Activated CD4-positive, alpha-beta T cell treated with anti-CD3 and anti-CD28 coated beads for 36 hours (primary cell): ENCODE measurements at places on chromosomes 3 and 15.

DNA sequence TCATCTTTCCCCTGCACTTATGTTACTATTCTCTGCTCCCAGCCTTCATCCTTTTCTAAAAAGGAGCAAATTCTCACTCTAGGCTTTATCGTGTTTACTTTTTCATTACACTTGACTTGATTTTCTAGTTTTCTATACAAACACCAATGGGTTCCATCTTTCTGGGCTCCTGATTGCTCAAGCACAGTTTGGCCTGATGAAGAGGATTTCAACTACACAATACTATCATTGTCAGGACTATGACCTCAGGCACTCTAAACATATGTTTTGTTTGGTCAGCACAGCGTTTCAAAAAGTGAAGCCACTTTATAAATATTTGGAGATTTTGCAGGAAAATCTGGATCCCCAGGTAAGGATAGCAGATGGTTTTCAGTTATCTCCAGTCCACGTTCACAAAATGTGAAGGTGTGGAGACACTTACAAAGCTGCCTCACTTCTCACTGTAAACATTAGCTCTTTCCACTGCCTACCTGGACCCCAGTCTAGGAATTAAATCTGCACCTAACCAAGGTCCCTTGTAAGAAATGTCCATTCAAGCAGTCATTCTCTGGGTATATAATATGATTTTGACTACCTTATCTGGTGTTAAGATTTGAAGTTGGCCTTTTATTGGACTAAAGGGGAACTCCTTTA lies 86.2 kb downstream of the TGFBR2 start:
- no peak for DNase-seq

- no peak for DNase-seq
Measured at GRCh38 chr3:194293546-194294198, 57.5 kb downstream of the CPN2 start.

DNA sequence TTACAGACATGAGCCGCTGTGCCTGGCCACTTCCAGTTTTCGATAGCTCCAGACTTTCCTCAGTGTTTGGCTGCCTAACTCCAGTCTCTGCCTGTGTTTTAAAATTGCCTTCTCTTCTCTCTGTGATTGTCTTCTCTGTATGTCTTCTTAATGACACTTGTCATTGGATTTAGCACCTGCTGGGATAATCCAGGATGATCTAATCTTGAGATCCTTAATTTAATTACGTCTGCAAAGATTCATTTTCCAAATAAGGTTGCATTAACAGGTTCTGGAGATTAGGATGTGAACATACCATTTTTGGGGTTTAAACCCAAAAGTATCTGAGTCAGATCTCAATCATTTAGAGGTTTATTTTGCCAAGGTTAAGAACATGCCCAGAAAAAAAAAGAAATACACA lies 222.2 kb upstream of the PDZRN3 start:
- DNase-seq, result no peak

DNA sequence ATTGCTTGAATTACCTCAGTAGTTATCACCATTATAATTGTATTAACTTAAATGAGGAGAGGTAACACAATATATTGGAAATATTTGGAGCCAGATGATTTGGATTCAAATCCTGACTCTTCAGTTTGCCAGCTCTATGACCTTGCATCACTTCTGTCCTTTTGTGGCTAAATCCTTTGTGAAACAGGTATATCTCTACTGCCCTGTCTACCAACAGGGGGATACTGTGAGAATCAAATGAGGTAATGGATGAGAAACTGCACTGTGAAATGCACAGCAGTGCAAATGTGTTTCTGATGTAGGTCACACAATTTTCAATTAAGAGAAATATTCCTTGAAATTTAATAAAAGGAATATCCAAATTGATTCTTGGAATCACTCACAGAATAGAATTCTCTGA lies 58.8 kb downstream of the CCDC54 start:
- no peak for DNase-seq

DNA sequence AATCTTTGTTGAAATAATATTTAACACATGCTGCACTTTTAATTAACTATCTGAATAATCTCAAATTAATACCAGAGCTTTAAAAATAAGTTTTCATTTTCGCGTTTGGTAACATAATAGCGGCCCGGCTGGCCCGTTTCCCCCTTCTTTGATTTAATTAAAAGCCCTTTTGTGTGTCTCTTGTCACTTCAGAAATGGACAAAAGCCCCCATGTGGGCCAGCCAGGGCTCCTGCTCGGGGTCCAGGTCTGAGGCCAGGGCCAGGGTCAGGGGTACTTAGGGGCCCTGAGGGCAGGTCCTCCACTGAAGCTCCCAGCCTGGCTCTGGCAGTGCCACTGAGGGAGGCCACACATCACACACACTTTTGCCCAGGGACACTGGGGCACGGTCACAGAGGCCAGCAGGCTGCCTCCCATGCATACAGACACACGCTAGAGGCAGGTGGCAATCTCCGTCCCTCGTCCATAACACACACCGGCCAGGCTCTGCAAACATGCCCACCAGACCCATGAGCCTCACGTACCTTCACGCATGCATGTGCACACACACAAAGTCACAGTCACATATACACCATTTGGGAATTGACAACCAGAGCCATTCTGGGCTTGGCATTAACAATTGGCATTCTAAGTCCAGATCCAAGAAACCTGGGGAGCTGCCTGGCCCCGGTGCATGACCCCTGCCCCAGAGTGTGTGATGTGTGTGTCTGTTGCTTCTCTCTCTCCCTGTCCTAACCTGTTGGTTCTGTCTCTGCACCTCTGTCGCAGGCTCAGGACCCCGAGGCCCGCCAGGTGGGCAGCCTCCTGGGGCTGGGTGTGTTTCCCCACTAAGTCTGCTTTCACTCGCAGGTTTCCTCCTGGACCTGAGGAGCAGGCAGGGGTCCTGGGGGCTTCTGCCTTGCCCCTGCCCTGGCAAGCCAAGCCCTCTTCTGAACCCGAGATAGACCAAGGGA lies 38.5 kb downstream of the DNAJB8 start:
- DNase-seq, result no peak

DNA sequence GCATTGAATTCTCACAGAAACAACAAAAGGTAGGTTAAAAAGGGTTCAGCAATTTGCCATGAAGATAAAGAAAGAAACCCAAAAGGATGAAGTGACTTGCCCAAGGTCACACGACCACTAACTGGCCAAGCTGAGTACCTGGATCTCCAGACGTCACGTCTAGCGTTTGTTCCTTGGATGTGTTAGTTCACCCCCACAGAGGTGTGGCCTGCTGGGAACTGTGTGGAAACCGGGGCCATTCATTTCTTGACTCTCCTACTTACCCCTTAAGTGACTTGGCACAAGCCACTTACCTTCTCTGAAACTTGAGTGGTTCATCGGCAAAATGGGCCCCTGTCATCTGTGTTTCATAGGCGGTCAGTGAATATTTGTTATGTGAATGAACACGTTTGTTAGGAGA lies 244.3 kb upstream of the SLCO3A1 start:
- DNase-seq, result no peak

- no peak for DNase-seq
Measured at GRCh38 chr15:77180757-77181156, 109.8 kb upstream of the TSPAN3 start.

- DNase-seq, result peak; percentile 36
Measured at GRCh38 chr3:133494469-133494868, 79.0 kb upstream of the CDV3 start.

DNA sequence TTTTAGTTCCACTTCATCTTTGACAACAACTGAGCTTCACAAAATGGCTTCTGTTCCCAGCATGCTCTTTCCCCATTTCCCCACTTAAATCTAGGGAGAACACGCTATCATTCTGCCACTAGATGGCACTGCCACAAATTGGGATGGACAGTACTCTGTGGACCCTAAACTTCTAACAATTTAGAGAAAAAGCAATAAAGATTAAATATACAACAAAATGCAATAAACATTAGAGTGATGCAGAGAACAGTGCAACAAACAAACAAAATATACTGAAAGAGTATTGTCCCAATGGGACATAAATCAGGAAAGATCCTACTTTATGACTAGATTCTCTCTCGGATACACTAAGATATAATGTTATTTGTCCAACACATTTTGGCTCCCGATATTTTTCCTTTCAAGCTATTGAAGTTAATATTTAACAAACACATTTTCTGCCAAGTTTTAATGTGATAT lies 169.7 kb upstream of the TMCO5A start:
- peak; percentile 48 for DNase-seq

GRCh38 chr15:90387534-90388461 lies at the start of gene IQGAP1:
Gene IQGAP1 (plus strand): TSS chr15:90388242. CDS start chr15:90388342, 100 bp downstream.
- peak; percentile 99 for DNase-seq

- DNase-seq, result no peak
Measured at GRCh38 chr3:100009276-100010086, 104.8 kb downstream of the FILIP1L start.

GRCh38 chr3:7322957-7323669 lies 462.2 kb downstream of the GRM7 start:
- DNase-seq, result no peak

DNA sequence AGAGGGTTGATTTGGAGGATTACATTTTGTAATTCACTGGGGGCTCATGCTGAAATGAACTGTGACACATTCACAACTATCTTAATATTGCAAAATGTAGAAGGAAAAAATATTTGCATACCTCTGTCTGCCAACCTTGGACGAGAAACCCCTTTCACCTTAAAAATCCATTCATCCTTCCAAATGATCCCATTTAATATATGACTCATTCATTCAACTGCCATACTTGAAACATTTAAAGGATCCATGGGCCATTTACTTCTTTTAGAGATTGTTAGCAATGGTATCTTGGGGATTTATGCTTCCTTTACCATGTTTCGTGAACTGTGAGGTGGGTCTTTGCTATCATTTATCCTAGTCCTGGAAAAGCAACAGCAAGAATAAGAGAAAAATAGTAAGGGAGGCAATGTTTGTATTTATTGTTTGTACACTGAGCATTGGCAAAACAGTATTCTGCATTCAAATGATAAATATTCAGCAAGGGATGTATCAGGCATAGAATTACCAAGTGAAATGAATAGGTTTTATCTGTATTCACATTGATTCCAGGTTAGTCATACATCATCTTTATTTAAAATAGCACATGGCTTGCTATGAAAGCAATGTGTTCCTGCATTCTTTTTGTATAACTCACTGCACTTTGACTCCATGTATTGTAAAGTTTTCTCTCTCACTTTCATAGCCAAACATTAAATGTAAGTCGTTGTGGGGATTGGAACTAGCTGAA lies 378.1 kb downstream of the NSUN3 start:
- no peak for DNase-seq

GRCh38 chr3:106126067-106126845 lies 257.4 kb upstream of the CBLB start:
- no peak for DNase-seq
